ENCODE measurements at places on chromosomes 11 and 22.

GRCh38 chr11:95487391-95487790 is 256.4 kb upstream of the SESN3 start:
- peak; percentile 26 for DNase-seq

- no peak for DNase-seq
These were observed 11.1 kb downstream of the RAPSN start for GRCh38 chr11:47437746-47438418.

- DNase-seq = no peak
These were observed 880.8 kb downstream of the FAM181B start for GRCh38 chr11:81852896-81853295.

DNA sequence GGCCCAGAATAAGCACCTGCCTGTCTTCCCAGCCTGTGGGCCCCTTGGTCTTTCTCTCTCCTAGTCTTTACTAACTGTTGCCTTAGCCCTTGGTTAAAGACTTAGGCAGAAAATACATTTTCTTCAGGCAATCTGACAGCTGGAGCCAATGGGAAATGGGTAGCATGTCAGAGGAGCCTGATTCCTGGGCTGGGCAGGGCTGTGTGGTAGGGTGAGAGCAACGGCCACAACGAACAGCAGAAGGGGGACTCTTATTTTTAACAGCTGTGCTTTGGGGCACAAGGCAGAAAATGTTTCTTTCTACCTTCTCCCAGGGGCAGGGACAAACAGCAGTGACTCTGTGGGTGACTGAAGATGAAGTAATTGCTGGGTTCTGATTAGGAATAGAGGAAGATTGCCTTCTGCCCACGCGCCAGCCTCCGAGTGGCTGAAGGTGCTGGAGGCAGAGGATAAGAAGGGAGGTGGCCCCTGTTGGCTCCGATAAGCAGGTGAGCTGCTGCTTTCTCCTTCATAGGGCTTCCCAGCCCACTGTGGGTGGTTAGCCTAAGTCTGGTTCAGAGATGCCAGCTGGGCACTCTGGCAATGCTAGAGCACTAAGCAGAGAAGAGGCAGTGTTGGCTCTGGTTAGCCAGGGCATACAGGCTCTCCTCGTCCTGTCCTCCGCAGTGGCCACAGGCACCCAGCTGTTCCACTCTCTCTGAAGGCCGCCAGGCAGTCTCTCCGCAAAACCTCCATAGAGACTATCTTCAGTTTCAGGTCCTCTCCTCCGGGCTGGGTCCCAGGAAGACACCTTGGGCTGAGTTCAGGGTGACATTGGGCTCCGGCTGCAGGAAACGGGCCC is 1.5 kb downstream of the YPEL4 start:
- no peak for DNase-seq

GRCh38 chr11:33692013-33692504 is 8.6 kb downstream of the C11orf91 start:
- no peak for DNase-seq

DNA sequence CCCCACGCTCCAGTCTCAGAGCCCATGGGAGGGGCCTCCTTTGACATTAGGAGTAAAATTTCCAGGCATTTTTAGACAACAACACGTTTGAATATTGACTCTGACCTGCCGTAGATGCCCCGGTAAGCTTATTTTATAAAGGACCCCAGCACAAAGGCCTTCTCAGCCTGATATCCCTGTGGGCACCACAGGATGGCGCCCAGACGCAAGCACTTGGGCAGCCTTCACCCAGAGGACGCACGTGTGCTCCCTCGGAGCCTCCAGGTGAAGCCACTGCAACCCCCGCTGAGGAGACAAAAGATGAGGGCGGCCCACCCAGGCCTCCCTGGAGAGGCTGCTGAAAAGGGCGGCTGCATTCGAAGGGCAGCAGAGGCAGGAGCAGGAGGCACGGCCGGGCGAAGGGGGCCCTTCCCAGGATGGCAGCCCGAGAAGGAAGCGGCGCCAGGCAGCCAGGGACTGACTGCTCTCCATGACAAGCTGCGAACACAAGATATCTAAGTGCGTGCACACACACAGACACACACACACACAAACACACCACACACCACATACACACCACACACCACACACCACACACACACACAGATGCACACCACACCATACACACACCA is 15.2 kb upstream of the TH start:
- peak; percentile 46 for DNase-seq

DNA sequence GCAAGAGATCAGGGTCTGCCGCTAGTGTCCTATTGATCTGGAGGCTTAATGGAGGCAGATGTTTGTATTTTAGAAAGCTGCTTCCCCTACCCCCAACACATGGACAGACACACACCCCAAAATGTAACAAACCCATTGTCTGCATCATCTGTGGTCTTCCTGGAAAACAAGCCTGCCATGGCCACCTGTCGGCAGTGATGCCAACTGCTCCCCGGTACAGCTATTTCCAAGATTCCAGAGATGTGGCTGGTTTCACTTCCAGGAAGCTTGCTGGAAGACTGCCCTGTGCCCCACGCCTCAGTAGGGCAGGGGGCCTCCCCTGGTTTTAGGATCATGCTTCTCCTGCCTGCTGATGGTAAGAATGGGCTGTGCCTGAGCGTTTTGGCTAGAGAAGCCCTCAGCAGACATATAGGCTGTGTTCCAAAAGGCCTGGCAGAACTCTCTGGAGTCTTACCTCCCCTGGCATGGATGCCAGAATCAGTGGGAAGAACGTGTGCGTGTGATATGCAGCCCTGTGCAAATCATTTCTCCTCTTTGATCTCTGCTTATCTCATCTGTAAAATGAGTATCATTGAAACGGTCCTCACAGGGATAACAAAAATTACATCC is 108.6 kb downstream of the FBXO7 start:
- DNase-seq = no peak

DNA sequence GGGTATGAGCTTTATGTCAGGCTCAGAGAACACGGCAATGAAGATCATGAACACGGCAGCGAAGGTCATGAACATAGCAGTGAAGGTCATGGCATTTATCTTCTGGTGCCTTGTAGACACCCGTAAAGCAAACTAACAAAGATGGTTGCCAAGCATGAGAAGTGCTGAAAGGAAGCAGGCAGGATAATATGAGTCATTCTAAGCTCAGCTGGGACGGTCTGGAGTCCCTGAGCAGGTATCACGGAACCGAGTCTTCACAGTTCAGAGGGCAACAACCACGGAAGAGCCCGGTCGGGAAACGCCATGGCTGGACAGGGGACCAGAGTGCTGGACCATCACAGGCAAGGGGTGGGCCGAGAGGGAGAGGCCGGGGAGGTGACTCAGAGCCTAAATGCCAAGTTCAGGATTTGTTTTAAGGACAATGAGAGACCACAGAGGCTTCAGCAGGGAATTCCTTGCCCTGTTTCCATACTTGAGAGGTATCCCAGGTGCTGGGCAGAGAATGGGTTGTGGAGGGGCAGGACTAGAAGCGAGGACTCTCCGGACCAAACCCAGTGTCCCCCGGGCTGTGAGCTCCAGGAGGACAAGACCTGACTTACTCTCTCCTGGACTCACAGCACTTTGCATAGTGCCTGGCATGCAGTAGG is 13.1 kb upstream of the MS4A10 start:
- no peak for DNase-seq

GRCh38 chr22:44597616-44598015 is 99.6 kb upstream of the RTL6 start:
- DNase-seq = no peak

DNA sequence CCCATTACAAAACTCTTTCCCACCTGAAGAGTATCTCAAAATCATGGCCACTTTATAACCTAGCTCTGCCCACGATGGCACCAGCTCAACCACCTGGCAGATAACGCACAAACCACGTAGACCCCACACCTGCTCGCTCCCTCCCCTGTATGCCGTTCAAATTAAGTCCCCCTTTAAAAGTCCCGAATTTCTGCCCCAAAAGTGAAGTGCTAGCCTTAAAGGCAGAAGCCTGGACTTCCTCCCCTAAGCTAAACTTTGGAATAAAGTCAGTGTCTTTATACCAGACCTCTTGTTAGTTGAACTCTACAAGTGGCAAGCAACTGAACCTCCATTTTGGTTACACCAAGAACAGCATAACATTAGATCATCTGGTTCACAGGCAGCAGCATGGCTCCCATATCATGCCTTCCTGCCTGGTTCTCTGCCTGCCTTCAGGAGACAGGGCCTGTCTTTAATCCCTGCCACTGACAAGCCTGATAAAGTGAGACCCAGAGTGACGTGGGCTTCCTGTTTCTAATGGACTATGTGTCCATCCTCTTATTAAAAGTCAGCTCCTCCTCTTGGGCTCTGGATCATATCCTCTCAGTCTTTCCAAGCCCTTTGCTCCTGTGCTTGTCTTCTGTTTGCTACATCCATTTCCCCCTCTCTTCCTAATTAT is 32.6 kb upstream of the NNMT start:
- no peak for DNase-seq

DNA sequence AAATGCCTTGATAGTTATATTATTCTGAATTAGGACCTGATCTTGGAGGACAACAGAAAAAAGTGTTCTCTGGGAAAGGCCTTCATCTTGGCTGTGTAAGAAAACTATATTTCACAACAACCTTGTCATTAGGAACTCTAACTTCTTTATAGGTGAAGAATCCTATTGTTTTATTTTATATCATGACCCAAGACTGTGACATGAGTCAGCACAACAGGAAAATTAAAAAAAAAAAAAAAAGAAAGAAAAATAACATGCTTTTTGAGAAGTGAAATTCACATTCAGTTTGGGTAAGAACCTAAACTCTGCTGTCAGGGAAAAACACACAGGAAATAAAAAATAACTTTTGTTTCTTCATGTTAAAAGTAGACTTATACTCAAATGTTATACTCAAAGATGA is 11.7 kb upstream of the FOLR2 start:
- DNase-seq = no peak

DNA sequence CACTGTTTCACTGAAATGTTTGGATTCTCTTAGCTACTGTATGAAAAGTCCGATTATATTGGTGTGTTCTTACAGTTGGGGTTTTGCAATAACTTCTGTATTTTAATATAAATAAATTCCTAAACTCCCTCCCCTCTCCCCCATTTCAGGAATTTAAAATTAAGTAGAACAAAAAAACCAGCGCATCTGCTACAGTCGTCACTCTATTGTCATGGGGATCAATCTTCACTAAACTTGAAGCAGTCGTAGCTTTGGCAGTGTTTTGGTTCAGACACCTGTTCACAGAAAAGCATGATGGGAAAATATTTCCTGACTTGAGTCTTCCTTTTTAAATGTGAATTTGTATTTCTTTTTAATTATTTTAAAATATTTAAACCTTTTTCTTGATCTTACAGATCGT is 9.4 kb downstream of the PIWIL3 start:
- DNase-seq = no peak

GRCh38 chr11:134575504-134576230 is 163.6 kb upstream of the B3GAT1 start:
- DNase-seq = no peak

DNA sequence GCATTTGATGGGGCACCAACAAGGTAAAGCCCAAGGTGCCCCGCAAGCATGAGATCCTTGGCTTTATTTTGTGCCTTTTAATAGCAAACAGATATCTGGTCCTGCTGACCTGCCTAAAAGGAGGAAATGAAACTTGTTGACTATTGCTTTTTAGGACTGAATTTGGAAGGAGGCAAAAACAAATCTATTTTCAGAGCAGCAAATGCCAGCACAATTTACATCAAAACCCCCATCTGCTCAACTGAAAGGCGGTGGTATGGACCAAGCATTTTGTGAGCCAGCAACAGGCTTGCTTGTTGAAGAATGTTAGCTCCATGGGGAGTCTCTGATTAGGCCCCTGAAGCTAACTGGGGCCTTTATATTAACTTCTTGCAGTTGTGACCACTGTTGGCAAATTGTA is 192.6 kb upstream of the E2F8 start:
- peak; percentile 52 for DNase-seq

- peak; percentile 59 for DNase-seq
These were observed 59.2 kb downstream of the SLC35F2 start for GRCh38 chr11:107799218-107799859.

- no peak for DNase-seq
These were observed 73.2 kb downstream of the FAT3 start for GRCh38 chr11:92297567-92298553.

GRCh38 chr22:42306010-42306409 is 35.6 kb upstream of the TCF20 start:
- no peak for DNase-seq

- no peak for DNase-seq
These were observed 86.0 kb downstream of the RRM1 start for GRCh38 chr11:4180441-4181183.

GRCh38 chr11:94017446-94017845 is 3.7 kb upstream of the HEPHL1 start:
- DNase-seq = no peak

- no peak for DNase-seq
These were observed 55.3 kb downstream of the OTOG start for GRCh38 chr11:17602105-17603001.

DNA sequence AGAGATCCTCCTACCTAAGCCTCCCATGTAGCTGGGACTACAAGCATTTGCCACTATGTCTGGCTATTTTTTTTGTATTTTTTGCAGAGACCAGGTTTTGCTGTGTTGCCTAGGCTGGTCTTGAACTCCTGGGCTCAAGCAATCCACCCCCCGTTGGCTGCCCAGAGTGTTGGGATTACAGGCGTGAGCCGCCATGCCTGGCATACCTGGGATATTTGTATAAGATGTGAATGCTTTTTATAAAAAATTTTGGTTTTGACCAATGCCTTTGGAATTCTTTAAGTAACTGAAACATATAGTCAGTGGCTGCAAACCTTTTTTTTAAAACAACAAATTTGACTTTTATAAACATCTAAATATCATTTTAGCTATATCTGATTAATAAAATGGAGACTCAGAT is 42.4 kb downstream of the ADAMTS8 start:
- DNase-seq = no peak

DNA sequence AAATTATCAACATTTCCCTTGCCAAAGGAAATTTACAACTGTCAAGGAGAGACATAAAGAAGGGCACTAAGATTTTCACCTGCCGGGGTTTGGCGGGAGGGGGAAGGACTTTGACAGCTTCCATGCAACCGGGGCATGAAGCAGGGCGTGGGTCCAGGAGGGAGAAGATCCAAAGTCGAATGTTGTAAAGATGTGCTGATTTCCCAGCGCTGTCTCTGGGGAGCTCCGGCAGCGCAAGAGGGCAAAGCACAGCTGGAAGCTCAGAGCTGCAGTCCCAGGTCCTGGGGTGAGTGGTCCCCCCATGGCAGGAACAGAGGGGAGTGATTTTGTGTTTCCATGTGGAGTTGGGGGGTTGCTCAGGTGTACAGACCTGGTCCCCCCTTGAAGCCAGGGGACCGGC is at the start of gene MS4A10:
MS4A10 (plus strand) TSS at position 198 of the 400 bp plus-strand sequence. CDS start 5,003 bp downstream, outside the sequence.
- no peak for DNase-seq

DNA sequence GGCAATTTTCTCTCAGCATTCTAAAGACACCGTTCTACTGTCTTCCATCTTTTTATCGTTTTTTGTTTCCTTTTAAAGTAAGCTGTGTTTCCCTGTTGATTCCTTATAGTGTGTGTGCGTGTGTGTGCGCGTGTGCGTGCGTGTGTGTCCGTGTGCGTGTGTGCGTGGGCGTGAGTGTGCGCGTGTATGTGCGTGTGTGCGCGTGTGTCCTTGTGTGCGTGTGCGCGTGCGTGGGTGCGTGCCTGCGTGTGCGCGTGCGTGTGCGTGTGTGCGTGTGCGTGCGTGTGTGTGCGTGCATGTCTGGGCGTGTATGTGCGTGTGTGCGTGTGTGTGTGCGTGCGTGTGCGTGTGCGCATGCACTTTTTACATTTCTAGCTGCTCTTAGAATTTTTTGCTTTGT is 1033.7 kb downstream of the BRD1 start:
- DNase-seq = no peak

Measured in germinal center (tissue), 1 donor.